NCI-H2171 (cell line): ENCODE measurements at places on chromosomes 11 and 22.

DNA sequence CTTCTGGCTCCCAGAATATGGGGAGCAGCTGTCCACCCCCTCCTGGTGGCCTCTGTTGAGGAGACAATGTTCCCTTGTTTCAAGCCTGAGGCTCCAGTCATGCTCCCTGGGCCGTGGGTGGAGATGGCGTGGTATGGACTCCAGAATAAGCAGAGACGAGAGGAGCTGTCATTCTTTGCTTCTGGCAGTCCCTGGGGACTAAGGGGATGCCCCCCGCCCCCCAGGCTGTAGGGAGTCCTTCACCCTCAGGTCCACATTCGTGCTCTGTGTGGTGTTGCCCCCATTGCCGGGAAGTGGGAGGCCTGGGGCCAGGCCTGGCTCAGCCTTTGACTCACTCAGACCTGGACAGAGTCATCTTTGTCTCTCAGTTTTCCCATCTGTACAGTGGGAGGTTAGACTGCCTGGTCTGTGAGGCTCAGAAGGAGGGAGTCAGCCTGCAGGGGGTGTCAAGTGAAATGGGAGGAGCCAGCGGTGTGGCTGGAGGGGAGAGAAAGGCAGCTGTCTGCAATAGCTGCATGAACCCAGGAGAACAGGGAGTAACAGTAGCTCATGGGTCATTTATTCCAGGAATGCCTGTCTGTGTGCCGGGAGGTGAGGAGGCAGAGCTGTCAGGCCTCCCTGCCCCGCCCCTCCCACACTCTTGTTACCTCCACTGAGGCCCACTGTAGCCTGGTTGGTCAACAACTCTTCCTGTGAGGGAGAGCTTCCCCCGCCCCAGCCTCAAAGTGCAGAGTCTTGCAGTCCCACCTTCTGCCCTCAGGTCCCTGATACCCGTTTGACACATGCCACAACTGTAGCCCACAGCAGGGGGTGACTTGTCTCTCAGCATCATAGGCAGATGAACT is 6.3 kb downstream of the ARHGEF17 start:
- DNase-seq, result no peak

DNA sequence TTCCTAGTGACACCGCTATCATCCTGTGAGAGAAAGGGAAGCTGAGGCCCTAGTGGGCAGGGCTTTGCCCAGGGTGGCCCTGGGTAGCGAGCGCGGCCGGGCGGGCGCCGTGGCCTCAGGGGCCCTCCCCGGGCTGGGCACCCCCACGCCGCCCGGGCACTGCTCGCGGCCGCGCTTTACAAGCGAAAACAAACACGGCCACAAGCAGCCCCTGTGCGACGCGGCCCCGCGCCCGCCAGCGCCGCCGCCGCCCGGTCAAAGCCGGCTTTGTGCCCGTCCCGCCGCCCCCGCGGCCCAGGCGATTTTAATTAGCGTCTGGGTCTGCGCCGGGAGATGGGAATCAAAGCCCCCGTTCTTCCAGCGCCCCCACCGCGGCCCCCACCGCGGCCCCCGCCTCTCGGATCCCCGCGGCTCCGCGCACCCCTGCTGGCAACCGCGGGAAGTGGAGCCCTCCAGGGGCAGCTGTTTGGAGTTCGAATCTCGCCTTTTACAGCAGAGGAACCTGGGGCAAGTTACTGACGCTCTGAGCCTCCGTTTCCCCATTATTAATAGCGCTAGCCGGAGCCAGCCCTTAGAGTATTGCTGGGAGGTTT is 47.9 kb downstream of the CHRDL2 start:
- DNase-seq, result no peak

DNA sequence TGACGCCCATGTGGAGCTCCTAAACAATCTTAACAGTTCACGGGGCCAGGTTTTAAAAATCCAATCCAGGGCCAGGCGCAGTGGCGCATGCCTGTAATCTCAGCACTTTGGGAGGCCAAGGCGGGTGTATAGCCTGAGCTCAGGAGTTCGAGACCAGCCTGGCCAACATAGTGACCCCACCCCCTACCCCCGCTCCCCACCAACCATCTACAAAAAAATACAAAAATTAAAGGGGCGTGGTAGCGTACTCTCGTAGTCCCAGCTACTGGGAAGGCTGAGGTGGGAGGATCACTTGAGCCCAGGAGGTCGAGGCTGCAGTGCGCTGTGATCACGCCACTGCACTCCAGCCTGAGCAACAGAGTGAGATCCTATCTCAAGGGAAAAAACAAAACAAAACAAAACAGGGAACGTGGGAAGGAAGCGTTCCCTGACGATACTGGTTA is 689 bp upstream of the SART1 start:
- no peak for DNase-seq

DNA sequence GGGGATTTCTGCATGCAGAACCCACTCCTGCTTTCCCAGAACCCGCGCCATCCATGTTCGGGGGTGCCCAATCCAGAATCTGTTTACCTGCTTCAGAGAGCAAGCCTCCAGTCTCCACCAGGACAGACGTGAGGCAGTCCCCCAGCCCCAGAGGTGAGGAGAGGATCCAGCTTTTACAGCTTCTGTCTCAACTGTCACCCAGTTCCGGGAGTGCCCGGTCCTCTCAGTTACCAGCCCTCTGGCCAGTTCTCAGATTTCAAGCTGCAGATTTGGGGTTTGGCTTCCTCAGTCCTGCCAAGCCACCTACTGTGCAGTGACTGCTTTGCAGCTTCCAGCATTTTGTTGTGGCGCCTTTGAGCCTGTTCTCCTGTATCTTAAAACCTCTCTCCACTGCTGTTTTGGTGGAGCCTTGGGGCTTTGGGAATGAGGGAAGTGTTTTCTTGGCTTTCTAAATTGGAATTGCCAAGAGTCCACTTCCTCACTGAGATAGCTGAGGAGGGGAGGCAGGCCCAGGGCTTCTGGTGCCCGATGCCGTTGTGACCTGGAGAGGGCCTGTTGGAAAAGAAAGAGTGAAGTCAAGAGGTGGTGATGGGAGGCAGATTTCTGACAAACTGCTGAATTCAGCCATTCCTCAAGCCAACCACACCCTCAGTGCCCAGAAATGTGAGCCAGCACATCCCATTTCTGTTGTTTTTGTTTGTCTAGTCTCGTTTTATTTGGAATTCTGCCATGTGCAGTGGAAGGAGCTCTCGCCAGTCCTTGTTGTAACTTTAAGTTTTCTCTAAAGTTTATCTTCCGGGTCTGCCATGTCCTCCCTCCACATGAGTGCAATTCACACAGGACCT is 513.4 kb downstream of the TBC1D22A start:
- no peak for DNase-seq

GRCh38 chr11:112634995-112635737 is 326.1 kb upstream of the NCAM1 start:
- no peak for DNase-seq

DNA sequence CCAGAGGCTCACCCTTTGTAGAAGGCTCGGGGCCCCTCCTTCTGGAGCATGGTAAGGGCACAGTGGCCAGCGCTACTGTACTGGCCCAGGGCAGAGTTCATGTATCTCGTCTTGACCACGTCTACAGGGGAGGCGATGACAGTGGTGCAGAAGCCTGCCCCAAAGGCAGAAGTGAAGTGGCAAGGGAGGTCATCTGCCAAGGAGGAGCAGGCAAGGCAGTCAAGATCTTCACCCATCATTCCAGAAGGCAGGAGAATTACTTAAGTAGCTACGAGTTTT is 7.2 kb downstream of the UCP2 start:
- no peak for DNase-seq

- DNase-seq, result no peak
Measured at GRCh38 chr11:62922653-62923431, 1.7 kb upstream of the CHRM1 start.

GRCh38 chr22:46482056-46482675 is 55.3 kb downstream of the CELSR1 start:
- no peak for DNase-seq

GRCh38 chr11:65952052-65952521 is 6.8 kb downstream of the TSGA10IP start:
- DNase-seq, result peak; percentile 45

GRCh38 chr22:25176175-25176574 is 23.5 kb upstream of the CRYBB3 start:
- no peak for DNase-seq

GRCh38 chr22:27614006-27614649 is 187.4 kb downstream of the MN1 start:
- no peak for DNase-seq

- DNase-seq, result peak; percentile 48
Measured at GRCh38 chr22:27801616-27802345, at the start of gene MN1. TSS of gene MN1 (minus strand) at chr22:27801756. CDS start at chr22:27800543, 1,213 bp downstream.
